ENCODE measurements at places on chromosomes 2 and 18.

GRCh38 chr2:62593825-62594224 is 87.8 kb upstream of the TMEM17 start:
- DNase-seq = no peak

- no peak for DNase-seq
Measured at GRCh38 chr2:11642972-11643371, 27.0 kb downstream of the NTSR2 start.

- DNase-seq = no peak
Measured at GRCh38 chr2:55163274-55163721, 68.8 kb downstream of the CLHC1 start.

GRCh38 chr2:86499326-86499725 is 58.2 kb downstream of the KDM3A start:
- no peak for DNase-seq

DNA sequence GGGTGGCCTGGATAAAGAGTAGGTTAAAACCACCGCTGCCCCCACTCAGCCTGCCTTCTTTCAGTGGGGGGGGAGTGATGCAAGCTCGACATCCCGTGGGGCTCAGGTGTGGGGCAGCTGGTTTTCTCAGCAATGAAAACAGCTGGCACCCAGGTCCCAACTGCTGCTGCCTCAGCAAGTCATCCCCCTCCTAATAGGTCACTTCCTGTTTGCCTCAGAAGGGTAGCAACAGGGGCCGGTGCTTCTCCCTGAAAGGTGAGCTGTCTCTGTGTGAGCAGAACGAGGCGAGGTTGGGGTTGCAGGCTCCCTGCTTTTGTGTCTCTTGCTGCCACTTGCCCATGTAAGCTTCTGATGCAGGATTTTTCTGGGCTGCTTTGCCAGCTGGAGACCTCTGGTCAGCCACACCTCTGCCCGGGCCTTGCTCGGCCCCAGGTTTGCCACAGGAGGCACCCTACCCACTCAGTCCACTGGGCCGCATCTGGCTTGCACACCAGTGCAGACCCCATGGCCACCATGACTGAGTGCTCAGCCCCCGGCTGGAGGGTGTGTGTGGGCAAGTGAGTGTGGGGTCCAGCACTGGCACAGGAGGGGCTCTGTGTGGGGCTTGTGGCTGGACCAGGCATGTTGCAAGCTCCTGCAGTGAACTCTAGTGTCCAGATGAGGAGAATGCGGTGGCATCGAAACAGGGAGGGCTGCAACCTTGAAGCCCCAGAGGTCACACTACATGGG is 11.5 kb upstream of the ASB1 start:
- no peak for DNase-seq

Data from HAP-1 (cell line).